Trophoblast cell (in vitro differentiated cells and primary cell): ENCODE measurements at places on chromosomes 13 and 19.

DNA sequence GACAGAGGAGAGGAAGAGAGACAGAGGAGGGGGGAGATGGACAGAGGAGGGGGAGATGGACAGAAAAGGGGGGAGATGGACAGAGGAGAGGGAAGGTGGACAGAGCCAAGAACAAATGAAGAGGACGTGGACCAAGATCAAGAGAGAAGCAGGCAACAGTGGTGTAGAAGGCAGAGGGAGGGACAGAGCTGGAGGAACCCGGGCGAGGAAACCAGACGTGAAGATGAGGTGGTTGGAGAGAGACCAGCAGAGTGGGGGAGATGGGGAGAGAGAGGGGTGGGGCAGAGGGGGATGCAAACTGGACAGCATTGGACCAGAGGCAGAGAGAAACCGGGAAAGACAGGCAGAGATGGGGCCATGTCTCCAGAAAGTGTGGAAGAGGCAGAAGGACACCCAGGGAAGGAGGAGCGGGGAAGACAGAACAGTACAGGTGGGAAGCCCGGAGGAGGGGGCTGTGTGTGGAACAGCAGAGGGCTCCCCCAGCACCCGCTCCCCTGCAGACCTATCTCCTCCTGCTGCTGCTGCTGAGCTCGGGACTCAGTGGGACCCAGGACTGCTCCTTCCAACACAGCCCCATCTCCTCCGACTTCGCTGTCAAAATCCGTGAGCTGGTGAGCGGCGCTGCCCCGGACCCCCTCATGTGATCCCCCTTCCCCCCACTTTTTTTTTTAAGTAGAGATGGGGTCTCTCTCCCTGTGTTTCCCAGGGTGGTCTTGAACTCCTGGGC is 1.3 kb downstream of the FLT3LG start:
- H3K27me3 ChIP-seq, result no peaks in the 10 kb centered on the region
- H3K36me3 ChIP-seq, result peaks cover 3% of the 10 kb centered on the region
- no peak overlapping the region for H3K27ac ChIP-seq
- DNase-seq, result no peak

GRCh38 chr13:44436589-44437337 is 63.1 kb downstream of the SERP2 start:
- DNase-seq, result peak; percentile 86
- peaks cover 6% of the 10 kb centered on the region for H3K36me3 ChIP-seq
- peak overlapping the region; percentile 82 for H3K27ac ChIP-seq

DNA sequence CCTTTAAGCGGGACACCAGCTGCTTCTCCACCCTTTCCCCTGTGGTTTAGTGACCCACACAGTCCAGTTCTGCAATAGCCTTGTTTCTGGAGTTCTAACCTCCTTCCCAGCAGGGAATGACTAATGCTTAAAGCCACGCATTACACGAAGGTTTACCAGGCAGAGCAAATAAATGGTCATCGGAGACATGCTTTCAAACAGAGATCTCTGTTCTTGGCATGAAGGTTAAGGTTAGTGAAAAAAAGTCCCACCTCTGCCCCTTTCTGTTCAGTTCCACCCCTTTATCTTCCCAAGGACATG is 25.3 kb upstream of the MEDAG start:
- H3K4me1 ChIP-seq, result peaks cover 9% of the 10 kb centered on the region
- no peaks in the 10 kb centered on the region for H3K36me3 ChIP-seq
- no peaks in the 10 kb centered on the region for H3K27me3 ChIP-seq
- DNase-seq, result no peak
- no peak overlapping the region for H3K4me3 ChIP-seq
- no peak overlapping the region for H3K27ac ChIP-seq

DNA sequence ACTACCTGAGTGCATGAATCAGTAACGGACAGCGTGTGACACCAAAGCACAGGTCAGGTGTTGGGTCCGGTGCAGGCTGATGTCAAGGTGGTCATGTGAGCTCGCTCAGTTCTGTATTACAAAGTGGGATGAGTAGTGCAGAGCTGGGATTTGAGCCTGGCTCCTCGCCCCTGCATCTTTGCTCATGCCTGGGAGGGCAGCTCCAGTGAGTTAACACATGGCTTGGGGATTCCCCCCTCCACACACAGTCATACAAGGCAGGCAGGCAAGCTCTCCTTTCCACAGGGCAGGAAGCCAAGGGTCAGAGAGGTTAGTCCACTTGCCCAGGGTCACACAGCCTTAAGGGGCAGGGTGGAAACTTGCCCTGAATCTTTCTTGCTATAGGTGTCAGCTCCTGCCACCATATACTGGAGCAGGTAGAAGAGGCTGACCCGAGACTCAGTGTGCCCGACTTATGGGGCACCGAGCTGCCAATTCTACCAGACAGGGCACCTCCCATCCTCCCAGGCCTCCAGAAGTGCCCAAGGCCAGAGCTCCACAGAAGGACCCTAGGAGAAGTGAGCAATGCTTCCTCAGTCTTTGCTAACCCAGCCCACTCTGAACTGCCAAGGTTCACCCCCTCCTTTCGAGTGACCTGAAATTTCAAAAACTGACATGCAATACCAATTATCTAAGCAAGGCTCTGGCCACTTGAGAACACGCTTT is 35.4 kb downstream of the ZNF787 start:
- DNase-seq, result no peak
- no peaks in the 10 kb centered on the region for H3K27me3 ChIP-seq
- peaks cover 6% of the 10 kb centered on the region for H3K4me1 ChIP-seq
- no peak overlapping the region for H3K27ac ChIP-seq
- no peak overlapping the region for H3K4me3 ChIP-seq

DNA sequence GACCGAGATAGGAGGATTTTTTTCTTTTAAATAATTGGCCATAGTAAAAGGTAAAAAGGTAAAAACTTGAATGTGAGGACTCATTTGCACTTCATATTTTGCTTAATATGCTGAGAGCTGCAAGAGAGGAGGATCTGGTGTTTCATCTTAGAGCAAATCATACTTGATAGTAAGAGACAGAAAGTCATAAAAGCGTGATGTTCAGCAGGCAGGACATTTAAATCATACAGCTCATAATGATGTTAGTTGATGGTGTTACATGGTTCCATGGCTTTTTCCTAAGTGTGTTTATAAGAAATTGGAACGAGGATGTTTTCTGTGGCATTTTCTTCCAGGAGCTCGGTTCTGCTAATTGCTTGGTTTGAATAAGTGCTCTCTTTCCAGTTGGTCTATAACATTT is 16.3 kb downstream of the ATP11A start:
- no peaks in the 10 kb centered on the region for H3K27me3 ChIP-seq
- H3K4me3 ChIP-seq, result no peak overlapping the region
- no peak for DNase-seq
- no peaks in the 10 kb centered on the region for H3K36me3 ChIP-seq

- peak overlapping the region; percentile 80 for H3K4me3 ChIP-seq
- peaks cover 40% of the 10 kb centered on the region for H3K4me1 ChIP-seq
- H3K36me3 ChIP-seq, result peaks cover 35% of the 10 kb centered on the region
- DNase-seq, result no peak
- no peaks in the 10 kb centered on the region for H3K27me3 ChIP-seq
- H3K27ac ChIP-seq, result no peak overlapping the region
These were observed 15.7 kb downstream of the CIC start for GRCh38 chr19:42284591-42285341.

DNA sequence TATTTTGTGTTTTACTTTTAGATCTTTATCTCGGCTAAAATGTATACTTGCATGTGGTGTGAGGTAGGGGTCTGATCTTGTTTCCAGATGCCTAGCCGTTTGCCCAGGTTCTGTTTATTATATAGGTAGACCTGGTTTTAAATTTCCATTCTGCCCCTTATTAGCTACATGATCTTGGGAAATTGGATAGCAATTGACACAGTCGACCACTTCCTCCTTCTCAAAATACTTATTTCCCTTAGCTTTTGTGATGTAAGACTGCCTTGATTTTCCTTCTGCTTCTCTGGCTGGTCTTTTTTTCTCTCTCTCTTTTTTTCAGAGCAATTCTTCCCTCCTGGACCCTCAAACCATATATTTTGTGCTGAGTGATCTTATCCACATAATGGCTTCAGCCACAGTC is 3.0 kb upstream of the PGLYRP1 start:
- H3K4me1 ChIP-seq, result no peaks in the 10 kb centered on the region
- no peak overlapping the region for H3K4me3 ChIP-seq
- DNase-seq, result no peak
- no peak overlapping the region for H3K27ac ChIP-seq
- H3K36me3 ChIP-seq, result no peaks in the 10 kb centered on the region
- no peaks in the 10 kb centered on the region for H3K27me3 ChIP-seq

GRCh38 chr13:39561971-39562370 is 41.0 kb downstream of the LHFPL6 start:
- no peak overlapping the region for H3K4me3 ChIP-seq
- H3K27ac ChIP-seq, result no peak overlapping the region

GRCh38 chr13:97438856-97439595 is 5.1 kb downstream of the RAP2A start:
- H3K36me3 ChIP-seq, result no peaks in the 10 kb centered on the region
- DNase-seq, result peak; percentile 69
- no peak overlapping the region for H3K27ac ChIP-seq
- H3K4me3 ChIP-seq, result no peak overlapping the region
- no peaks in the 10 kb centered on the region for H3K4me1 ChIP-seq
- H3K27me3 ChIP-seq, result no peaks in the 10 kb centered on the region

- DNase-seq, result peak; percentile 65
- no peak overlapping the region for H3K4me3 ChIP-seq
- H3K4me1 ChIP-seq, result no peaks in the 10 kb centered on the region
- no peaks in the 10 kb centered on the region for H3K27me3 ChIP-seq
These were observed 50.7 kb upstream of the PNMA8B start for GRCh38 chr19:46546194-46546896.

DNA sequence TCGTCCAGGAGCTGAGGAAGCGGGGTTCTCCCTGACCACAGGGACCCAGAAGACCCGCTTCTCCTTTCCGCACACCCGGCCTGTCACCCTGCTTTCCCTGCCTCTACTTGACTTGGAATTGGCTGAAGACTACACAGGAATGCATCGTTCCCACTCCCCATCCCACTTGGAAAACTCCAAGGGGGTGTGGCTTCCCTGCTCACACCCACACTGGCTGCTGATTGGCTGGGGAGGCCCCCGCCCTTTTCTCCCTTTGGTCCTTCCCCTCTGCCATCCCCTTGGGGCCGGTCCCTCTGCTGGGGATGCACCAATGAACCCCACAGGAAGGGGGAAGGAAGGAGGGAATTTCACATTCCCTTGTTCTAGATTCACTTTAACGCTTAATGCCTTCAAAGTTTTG is 18.9 kb downstream of the VASP start:
- H3K4me3 ChIP-seq, result no peak overlapping the region
- no peak overlapping the region for H3K27ac ChIP-seq
- DNase-seq, result no peak
- peaks cover 19% of the 10 kb centered on the region for H3K4me1 ChIP-seq
- peaks cover 59% of the 10 kb centered on the region for H3K36me3 ChIP-seq

- H3K27ac ChIP-seq, result no peak overlapping the region
- peaks cover 2% of the 10 kb centered on the region for H3K4me1 ChIP-seq
- no peak for DNase-seq
- no peaks in the 10 kb centered on the region for H3K27me3 ChIP-seq
These were observed 371.3 kb downstream of the COG6 start for GRCh38 chr13:40026741-40027140.

GRCh38 chr19:51702825-51703574 is 9.9 kb downstream of the SPACA6 start:
- H3K27ac ChIP-seq, result peak overlapping the region; percentile 73
- H3K4me1 ChIP-seq, result peaks cover 32% of the 10 kb centered on the region
- H3K27me3 ChIP-seq, result no peaks in the 10 kb centered on the region

GRCh38 chr19:52542984-52543664 is 15.7 kb downstream of the ZNF808 start:
- no peaks in the 10 kb centered on the region for H3K27me3 ChIP-seq
- no peak for DNase-seq
- H3K4me1 ChIP-seq, result no peaks in the 10 kb centered on the region
- H3K27ac ChIP-seq, result no peak overlapping the region

DNA sequence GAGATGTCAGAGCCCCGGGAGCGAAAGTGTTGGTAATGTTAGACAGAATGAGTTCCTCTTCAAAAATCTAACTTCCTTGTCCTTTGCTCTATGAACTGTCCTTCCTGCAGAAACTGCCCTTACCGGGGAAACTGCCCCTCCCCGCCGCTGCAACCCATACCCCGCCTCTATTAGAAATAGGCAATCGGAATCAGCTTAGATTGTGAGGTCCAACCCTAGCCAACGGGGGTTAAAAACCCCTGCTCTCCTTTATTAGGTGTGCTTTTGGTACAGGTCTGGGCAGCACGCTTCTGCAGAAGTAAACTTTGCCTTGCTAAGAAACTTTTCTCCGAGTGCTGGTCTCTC is 11.5 kb upstream of the CAPNS1 start:
- H3K4me3 ChIP-seq, result peak overlapping the region; percentile 65
- H3K4me1 ChIP-seq, result peaks cover 14% of the 10 kb centered on the region
- no peaks in the 10 kb centered on the region for H3K27me3 ChIP-seq

DNA sequence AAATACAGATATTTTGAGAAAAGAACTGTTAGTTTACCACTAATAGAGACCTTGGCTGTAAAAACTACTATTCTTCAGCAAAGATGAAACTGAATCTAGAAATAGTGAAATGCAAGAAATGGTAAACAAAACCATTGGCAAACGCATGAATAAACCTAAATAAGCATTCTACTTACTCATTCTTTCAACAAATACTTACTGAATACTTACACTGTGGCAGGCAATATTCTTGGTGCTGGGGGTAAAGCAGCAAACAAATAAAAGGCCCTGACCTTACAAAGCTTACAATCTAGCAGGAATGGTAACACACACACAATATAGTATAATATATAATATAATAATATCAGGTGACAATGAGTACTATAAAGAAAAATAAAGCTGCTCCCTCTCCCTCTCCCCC is 38.7 kb downstream of the KATNAL1 start:
- no peaks in the 10 kb centered on the region for H3K36me3 ChIP-seq
- H3K27me3 ChIP-seq, result no peaks in the 10 kb centered on the region
- no peaks in the 10 kb centered on the region for H3K4me1 ChIP-seq
- DNase-seq, result no peak
- no peak overlapping the region for H3K4me3 ChIP-seq
- no peak overlapping the region for H3K27ac ChIP-seq

DNA sequence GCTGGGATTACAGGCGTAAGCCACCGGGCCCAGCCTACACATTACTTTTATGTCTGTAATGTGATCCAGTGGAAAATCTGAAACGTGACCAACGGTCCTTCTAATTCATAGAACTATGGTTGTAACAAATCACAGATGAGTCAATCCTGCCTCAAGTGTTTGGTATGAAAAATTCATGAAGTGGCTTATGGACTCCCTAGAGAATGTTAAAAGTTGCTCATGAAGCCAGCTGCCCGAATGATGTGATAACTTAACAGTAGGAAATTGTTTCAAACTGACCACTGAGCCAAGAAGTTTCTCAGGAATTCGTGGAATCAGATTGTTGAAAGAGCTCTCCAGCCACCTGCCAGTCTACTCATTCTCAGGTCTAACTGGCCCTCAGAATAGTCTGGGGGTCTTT is 59.4 kb upstream of the FARP1 start:
- H3K4me3 ChIP-seq, result no peak overlapping the region
- H3K36me3 ChIP-seq, result no peaks in the 10 kb centered on the region
- H3K27me3 ChIP-seq, result no peaks in the 10 kb centered on the region
- H3K27ac ChIP-seq, result no peak overlapping the region

GRCh38 chr13:39559847-39560246 is 43.1 kb downstream of the LHFPL6 start:
- DNase-seq, result no peak
- no peaks in the 10 kb centered on the region for H3K27me3 ChIP-seq
- H3K27ac ChIP-seq, result no peak overlapping the region
- no peak overlapping the region for H3K4me3 ChIP-seq
